ENCODE measurements at places on chromosomes 7 and 10.

DNA sequence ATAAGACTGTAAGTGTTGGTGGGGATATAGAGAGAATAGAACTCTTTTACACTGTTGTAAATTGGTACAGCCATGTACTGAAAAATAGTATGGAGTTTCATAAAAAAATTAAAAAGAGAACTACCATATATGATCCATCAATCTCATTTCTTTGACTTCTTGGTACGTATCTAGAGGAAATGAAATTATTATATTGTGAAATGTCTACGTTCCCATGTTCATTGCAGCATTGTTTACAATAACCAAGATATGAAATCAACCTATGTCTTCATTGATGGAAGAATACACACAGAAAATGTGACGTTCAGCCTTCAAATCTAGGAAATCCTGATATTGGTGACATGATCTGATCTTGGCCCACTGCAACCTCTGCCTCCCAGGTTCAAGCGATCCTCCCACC is 32.0 kb downstream of the SHOC2 start:
- no peak for DNase-seq

DNA sequence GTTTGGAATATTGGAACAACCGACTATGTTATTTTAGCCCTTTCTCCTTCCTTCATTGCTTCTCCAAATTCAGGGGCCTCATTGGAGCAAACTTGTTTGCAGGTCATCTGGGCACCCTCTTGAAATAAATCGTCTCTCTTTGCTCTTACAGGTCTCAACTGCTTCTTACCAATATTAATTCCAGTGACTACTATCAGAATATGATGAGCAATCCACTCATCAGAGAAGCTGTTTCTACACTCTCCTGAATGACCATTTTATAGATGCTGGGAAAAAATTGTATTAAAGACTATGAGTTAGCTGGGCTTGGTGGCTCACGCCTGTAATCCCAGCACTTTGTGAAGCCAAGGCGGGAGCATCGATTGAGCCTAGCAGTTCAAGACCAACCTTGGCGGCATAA is 12.5 kb upstream of the HNRNPF start:
- DNase-seq = no peak

GRCh38 chr10:113347508-113347907 is 205.3 kb upstream of the HABP2 start:
- peak; percentile 16 for DNase-seq

DNA sequence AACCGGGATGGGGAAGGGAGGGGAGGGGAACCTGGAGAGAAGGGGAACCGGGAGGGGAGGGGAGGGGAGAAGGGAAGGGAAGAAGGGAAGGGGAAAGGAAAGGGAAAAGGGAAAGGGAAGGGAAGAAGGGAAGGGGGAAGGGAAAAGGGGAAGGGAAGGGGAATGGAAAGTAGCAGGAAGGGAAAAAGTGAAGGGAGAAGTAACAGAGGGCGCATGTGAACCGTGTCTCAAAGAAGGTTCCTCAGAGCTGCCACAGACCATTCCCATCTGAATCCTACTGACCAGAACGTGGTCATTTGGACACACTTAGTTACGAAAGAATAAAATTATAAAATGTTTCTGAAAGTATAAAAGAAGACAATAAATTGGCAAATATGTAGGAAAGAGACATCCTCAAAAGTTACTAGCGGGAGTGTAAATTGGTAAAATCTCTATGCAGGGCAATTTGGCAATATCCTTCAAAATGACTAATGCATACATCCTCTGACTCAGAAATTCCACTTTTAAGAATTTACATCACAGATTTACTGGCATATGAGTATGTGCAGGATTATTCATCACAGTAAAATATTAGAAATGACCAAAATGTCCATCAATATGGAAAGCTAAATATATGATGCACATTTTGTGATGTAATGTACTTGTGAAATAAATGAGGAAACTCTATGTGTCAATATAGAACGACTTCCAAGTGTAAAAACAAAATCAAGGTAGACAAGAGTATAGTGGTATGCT is 12.9 kb downstream of the C10orf67 start:
- no peak for DNase-seq

- no peak for DNase-seq
Measured at GRCh38 chr7:40843338-40843985, 708.7 kb downstream of the SUGCT start.

All from NCI-H446 treated with DMSO at 0.1 percent for 48 hours (cell line).